ENCODE measurements at places on chromosomes 5 and 9.

- no peak for DNase-seq
These were observed 5.6 kb downstream of the EXD3 start for GRCh38 chr9:137417161-137418021.

DNA sequence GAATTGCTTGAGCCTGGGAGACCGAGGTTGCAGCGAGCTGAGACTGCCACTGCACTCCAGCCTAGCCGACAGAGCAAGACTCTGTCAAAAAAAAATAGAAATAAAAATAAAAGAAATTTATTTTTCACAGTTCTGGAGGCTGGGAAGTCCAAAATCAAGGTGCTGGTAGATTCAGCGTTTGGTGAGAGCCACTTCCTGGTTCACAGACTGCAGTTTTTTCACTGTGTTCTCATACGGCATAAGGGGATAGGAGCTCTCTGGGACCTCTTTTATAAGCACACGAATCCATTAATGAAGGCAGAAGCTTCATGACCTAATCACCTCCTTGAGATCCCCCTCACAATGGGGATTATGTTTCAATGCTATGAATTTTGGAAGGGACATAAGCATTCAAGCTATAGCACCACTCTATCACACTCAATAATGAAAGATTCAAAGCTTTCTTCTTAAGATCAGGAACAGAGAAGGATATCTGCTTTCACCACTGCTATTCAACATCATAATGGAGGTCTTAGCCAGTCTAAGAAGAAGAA is 5.3 kb downstream of the PJA2 start:
- no peak for DNase-seq

DNA sequence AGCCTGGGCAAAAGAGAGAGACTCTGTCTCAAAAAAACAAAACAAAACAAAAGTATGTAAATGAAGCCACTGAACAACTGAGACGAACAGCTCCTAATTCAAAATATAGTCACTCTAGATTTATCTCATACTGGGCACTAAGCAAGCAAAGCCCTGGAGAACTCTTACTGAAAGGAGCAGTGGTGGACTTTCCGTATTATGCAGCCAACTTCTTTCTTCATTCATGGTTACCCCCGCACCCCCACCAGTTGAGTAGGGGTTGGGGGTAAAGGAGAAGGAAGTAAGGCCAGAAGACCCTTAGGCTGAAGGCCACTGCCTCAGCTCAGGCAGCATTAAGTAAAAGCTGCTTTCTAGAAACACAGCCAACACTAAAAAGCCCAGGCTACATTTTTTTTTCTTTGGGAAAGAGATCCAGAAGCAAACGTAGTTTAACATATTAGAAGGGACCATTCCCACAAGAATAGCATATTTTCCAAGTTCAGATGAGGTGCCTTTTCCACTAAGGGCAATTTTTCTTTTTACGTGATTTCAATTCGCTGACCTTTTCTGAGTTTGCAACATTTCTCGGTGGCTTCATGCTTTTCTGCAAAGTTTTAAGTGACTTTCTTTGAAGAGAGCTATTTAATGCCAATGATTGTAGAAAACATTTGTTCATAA is 55.3 kb downstream of the MAPKAP1 start:
- DNase-seq, result no peak

- no peak for DNase-seq
These were observed 7.6 kb downstream of the SLC1A3 start for GRCh38 chr5:36613771-36614656.

DNA sequence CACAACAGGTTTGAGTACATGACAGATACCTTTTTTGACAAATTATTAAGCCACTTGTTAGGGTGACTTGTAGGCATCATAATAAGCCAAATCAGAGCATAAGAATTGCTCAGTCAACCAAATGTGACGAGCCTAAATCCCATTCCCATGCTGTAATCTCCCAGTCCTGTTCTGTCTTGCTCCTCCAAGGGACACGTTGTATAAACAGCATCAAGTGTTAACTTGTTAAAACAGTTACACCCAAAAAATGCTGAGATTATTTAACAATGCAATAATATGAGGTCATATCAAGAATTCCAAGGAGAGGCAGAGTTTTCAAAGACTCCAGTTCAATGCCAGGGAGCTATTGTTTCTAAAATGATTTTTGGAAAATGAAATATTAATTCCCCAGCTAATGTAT is 76.2 kb downstream of the SH3TC2 start:
- DNase-seq, result no peak

GRCh38 chr5:56918054-56918453 is 8.7 kb downstream of the SETD9 start:
- no peak for DNase-seq

- DNase-seq, result no peak
These were observed 464.9 kb downstream of the ELAVL2 start for GRCh38 chr9:23361096-23361495.

DNA sequence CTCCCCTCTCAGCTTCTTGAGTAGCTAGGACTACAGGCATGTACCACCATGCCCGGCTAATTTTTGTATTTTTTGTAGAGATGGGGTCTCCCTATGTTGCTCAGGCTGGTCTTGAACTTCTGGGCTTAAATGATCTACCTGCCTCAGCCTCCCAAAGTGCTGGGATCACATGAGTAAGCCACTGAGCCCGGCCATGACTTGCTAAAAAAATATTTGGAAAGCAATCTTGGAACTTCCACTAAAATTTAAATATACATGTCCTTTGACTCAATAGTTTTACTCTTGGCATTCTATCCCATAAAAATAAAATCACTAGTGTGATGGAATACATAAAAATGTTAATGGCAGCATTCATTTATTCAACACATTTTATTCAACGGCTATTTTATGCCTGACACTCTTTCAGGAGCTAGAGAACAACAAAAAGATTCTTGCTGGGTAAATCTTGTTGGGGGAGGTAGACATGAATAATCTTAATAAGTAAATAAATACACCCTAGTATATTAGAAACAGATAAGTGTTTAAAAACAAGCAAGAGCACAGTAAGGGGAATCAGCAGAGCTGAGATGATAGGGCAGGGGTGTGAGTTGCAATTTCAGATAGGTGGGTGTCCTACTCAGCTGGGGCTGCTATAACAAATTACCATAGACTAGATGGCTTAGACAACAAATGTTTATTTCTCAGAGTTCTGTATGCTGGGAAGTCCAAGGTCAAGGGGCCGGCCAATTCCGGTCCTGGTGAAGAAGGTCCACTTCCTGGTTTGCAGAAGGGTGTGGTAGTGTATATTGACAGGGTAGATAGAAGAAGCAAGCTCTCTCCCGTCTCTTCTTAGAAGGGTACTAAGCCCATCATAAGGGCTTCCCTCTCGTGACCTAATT is 50.7 kb downstream of the KCNV2 start:
- no peak for DNase-seq

- DNase-seq, result no peak
These were observed 124.3 kb upstream of the ANKRD55 start for GRCh38 chr5:56357426-56357825.

GRCh38 chr5:17260549-17260948 is 43.1 kb downstream of the BASP1 start:
- DNase-seq, result no peak

DNA sequence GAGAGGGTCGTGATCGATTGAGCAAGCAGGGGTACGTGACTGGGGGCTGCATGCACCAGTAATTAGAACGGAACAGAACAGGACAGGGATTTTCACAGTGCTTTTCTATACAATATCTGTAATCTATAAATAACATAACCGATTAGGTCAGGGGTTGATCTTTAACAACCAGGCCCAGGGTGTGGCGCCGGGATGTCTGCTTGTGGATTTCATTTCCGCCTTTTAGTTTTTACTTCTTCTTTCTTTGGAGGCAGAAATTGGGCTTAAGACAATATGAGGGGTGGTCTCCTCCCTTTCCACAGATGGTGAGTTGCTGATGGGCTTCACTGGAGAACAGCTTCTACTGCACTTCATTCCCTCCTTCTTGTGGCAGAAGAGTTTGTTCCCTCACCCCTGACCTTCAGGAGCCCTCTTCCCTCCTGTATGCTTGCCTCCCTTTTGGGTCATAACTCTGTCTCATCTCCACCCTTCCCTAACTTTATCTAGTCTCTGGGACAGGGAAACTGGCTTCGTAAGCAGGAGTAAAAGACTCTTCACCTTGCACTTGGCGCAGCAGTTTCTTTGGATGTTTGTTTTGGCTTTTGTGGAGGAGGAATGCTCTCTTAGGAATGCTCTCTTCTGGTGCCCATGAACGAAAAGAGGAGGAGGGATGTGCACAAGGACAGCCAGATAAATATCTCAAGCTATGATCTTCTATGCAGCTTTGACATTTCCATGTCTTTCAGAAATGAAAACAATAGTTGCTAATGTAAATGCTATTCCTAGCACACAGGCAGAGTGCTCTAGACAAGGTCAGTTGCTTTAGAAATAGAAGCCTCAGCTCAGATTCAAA is 139.8 kb upstream of the RPS23 start:
- no peak for DNase-seq

DNA sequence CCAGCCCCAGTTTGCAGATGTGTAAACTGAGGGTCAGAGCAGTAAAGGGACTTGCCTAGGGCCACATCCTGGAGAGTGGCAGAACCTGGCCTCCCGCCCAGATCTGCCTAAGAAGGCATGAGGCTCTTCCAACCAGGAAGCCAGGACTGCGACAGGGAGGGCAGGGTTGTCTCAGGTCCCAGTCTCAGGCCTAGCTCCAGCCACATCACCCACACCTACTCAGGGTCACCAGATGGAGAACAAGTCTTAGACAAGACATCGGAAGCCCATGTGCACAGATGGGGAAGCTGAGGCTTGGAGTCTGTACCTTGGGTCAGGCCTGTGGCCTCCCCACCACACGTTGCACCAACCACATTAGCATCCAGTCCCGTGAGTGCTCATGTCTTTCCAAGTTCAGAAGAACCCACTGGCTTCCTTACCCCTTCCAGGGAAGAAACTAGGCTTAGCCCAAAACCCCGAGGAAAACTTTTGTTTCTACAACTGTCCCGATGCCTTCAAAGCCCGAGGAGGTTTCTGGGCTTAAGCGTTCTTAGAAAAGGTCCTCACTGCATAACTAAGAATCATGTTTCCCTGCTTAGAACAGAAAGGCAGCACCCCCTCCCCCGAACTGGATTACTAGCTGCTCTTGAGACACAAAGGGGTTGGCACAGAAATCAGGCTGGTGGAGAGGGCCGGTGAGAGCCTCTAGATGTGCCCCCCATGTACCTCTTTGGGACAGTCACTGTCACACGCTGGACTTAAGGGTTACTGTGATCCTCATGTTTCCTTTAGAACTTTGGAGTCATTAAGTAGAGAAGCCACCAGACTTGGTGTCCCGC is 2.2 kb downstream of the FAM78A start:
- no peak for DNase-seq

DNA sequence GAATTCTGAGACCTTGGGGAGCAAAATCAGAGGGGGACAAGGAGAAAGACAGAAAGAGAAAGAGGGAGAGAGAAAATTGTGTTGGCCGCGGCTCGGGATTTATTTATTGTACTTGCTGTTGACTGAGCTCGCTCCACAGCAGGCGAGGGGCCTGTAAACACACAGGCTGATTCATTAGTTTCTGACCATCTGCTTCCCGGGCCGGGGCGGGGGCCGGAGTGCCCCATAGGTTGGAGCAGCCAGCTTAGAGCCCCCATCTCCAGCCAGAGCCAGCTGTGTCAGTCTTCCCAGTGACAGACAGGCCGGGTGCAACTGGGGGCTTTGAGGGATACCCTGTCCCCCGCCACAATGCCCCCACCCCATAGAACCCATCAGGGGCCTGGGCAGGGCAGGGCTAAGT is 30.9 kb downstream of the NTNG2 start:
- DNase-seq, result no peak

DNA sequence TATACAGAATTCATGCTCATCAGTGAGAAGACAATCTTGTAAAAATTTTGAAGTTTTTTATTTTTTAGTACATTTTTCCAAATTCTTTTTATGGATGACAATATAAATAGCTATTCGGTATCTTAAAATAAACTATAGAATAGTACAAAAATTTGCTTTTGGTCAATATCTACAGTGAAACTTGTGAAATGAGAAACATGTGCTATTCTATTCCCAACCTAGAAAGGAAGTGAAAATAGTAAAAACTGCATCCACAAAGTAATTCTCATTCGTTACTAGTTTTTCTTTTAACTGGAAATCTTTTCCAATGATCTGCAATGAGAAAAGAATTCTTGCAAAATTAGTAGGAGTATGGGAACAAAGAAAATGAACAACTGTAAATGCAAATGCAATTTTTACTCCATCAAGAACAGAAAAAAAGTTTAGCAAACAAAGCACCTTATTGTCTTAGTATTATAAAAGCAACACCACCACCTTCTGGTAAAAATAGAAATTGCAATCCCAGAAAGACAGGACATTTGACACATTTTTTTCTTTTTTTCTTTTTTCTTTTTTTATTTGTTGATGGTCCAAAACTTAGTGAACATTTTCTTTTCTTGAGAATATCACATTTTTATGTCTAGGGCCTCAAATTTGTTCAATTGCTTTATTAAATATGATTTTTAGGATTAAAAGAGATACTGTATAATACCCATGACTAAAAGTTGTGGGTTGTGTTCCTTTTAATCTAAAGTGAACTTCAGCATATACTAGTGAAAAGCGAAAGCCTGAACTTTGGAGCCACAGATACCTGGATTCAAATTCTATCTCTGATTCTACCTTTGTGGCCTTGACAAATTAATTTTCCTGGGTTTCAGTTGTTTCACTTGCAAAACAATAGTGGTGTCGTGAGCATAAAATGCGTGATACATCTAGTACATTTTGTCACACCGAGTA is 72.3 kb downstream of the SLCO4C1 start:
- no peak for DNase-seq

DNA sequence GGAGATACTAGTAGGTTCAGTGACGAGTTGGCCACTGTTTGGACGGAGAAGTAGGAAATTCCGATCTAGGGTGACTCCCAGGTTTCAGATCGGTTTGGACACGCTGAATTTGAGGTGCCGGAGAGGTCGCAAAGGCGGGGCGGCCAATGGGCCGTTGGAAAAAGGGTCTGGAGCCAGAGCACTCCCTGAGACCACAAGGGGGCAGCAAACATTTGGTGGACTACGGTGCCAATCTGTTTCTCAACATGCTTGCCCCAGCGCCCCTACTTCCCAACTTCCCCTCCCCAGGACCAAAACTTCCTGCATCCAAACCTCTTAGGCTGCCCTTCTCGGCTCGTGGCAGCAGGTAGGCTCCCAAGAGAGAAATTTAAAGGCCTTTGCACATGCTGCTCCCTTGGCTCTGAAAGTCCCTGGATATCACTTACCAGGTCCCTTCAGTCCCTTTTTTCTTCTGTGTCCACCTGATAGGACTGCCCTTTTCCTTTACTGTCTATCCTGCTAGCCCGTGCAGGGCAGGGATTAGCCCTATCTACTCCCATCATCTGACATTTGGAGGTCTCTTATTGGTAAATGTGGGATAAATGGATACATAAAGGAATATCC is 992 bp upstream of the RPP25L start:
- DNase-seq, result no peak

- no peak for DNase-seq
These were observed 108.0 kb upstream of the TARS1 start for GRCh38 chr5:33332804-33333203.

- no peak for DNase-seq
These were observed 2025.5 kb upstream of the NUDT12 start for GRCh38 chr5:105587963-105588662.

All from stimulated activated CD4-positive, alpha-beta T cell treated with anti-CD3 and anti-CD28 coated beads, Interleukin-12 subunit alpha, Interleukin-12 subunit beta, amount 100 ng/mL, for 48 hours (primary cell).